ENCODE measurements at places on chromosomes 6 and 20. TPM values are rescaled to one million over a fixed set of nuclear protein-coding genes. Genes with fewer than 3 reads are reported as not detected.

The OXT gene
- polyA plus RNA-seq, result not detected

The SIGLEC1 gene
- polyA plus RNA-seq, result not detected

The SLC44A4 gene
- polyA plus RNA-seq, result not detected

The RHAG gene
- 0.06 TPM for polyA plus RNA-seq

The BMP2 gene
- polyA plus RNA-seq, result 1.9 TPM

The DUSP15 gene
- not detected for polyA plus RNA-seq

The TMEM151B gene
- polyA plus RNA-seq, result not detected

The TPBG gene
- 54.6 TPM for polyA plus RNA-seq

The SIM1 gene
- not detected for polyA plus RNA-seq

The C20orf144 gene
- polyA plus RNA-seq, result 0.20 TPM

The PI3 gene
- polyA plus RNA-seq, result not detected

The SNX21 gene
- polyA plus RNA-seq, result 23.3 TPM

The DDO gene
- polyA plus RNA-seq, result 1.3 TPM

The MOCS1 gene
- polyA plus RNA-seq, result 11.6 TPM

The IP6K3 gene
- 0.46 TPM for polyA plus RNA-seq

The MYCT1 gene
- polyA plus RNA-seq, result 0.08 TPM

The OR12D3 gene
- not detected for polyA plus RNA-seq

The OTOR gene
- not detected for polyA plus RNA-seq

The OR5V1 gene
- polyA plus RNA-seq, result not detected

The HRH3 gene
- not detected for polyA plus RNA-seq

The ZSCAN23 gene
- 3.8 TPM for polyA plus RNA-seq

The ESR1 gene
- 0.35 TPM for polyA plus RNA-seq

The TULP1 gene
- not detected for polyA plus RNA-seq

The SLC22A1 gene
- 0.07 TPM for polyA plus RNA-seq

The PPP1R14C gene
- not detected for polyA plus RNA-seq

The SLC17A9 gene
- 6.8 TPM for polyA plus RNA-seq

The BPIFB2 gene
- not detected for polyA plus RNA-seq

The BPIFB6 gene
- not detected for polyA plus RNA-seq

The PRND gene
- not detected for polyA plus RNA-seq

Measured in fibroblast of lung (primary cell).